Stimulated activated effector memory CD8-positive, alpha-beta T cell treated with anti-CD3 and anti-CD28 coated beads, Interleukin-12 subunit alpha, Interleukin-12 subunit beta, amount 100 ng/mL, for 72 hours (primary cell): ENCODE measurements at places on chromosomes 12 and 14.

DNA sequence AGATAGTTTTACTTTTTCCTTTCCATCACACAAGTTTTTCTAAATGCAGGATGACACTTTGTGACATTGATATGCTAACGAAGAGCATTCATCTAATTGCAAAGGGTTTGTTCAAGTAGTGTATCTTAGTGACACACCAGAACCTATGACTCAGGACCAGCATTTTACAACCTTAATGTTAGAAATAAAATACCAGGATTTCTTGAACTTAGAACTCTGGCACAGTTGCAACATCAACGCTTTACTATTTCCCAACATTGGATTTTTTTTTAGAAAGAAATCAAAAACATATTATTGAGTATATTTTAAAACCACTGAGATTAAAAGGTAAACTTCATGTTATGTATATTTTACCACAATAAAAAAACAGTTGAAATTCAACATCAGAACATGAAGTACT is 17.9 kb upstream of the PLEKHG6 start:
- DNase-seq: no peak

DNA sequence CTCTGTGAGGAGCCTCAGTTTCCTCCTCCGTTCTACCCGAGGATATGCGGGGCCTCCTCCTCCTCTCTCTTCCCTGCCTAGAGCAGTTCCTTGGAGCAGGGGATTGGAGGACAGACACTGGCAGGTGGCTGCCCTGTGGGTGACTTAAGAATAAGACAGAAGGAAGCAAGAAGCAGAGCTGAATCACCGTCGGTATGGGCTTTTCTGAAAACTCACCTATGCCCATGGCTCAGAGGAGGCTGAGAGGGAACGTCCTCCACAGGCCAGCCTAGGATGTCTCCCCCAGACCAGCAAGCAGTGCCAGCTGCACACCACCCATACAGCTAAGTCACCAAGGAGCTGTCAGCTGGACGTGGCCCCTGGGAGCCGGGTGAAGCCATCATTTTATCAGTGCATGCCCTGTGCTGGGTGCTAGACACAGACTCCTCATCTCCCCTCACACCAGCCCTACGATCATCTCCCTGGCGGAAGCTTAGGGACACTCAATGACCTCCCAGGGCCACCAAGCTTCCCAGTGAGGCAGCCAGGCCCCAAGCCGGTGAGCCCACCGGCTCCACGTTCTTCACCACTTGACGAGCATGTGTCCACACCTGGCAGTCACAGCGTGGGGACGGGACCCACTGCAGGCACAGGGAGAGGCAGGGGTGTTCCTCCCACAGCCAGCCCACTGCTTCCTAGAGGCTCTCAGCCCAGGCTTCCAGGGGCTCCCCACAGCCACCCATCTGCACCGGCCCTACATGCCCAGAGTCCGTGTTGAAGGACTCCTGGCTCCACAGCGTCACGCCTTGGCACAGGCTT is 21.4 kb downstream of the ITPK1 start:
- DNase-seq: no peak

DNA sequence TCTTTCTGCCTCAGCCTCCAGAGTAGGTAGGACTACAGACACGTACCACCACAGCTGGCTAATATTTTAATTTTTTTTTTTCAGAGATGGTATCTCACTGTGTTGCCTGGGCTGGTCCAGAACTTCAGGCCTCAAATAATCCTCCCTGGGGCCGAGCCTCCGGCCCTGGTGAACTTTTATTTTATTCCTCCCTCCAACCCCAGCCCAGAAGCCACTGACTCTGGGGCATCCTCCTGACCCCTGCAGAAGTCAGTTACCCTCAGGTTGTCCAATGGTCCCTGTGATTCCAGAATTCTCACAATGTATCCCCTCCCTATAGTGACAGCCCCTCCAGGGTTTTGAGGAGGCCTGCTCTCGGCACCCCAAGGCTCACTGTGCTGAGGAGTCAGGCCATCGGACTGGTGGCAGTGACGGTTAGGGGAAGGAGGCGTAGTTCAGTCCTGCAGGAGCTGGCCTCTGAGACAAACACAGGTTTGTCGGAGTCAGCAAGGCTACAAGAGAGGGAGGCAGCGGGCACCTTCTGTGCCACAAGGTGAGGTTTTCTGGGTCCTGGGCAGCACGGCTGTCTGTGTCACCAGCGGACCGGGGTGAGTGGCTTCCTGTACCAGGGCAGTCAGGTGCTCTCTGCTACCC is 19.4 kb upstream of the FIGNL2 start:
- DNase-seq: no peak

DNA sequence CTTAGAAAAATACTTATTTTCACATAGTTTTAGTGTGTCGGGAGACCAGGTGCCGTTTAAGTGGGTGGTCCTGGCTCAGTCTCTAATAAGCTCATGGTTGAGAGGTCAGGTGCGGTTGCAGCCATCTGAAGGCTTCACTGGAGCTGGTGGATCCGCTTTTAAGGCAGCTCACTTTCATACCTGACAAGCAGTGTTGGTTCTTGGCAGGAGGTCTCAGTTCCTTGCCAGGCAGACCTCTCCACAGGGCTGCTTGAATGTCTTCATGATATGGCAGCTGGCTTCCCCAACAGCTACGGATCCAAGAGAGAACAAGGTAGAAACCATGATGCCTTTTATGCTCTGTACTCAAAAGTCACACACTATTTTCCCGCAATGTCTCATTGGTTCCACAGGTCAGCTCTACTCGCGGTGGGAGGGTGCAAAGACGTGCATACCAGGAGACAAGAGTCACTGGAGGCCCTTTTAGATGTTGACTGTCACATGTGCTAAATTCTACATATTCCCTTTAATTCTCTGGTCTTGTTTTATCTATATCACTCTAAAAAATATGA is 8.0 kb upstream of the ZDHHC17 start:
- DNase-seq: no peak

DNA sequence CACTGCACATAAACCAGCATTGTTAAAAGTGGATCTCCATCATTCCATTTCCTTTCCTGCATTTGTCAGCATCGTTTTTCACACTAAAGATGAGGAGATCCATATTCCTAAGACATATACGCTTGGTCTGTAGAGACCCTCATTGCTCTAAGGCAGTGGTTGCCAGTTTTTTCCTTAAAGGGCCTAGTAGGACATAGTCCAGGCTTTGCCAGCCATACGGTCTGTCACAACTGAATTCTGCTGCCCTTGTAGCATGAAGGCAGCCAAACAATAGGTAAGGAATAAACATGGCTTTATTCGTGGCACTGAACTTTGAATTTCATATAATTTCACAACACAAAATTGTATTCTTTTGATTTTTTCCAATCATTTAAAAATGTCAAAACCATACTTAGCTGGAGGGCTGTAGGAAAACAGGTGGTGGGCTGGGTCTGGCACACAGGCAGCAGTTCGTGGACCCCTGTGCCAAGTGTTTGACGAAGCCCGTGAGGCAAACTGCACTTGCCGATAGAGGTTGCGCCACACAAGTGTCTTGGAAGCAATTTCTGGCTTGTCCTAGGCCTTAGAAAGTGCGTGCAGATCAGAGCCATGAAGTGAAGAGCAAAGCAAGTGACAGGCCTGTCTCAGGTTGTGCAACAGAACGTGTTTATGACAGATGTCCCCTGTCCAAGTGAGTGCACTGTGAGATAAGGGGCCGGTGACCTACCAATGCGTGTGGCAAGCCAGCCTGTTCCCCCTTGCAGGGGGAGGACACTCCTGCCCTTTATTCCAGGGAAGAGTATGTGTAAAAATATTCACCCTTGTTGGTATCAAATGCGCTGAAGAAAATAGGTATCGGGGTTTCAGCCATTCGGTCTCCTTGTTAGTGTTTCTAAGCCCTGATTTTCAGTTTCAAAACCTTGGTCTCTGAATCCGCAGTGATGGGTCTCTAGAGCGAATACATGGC is 916 bp upstream of the CHPT1 start:
- DNase-seq: no peak

GRCh38 chr14:29788093-29788492 is 139.6 kb downstream of the PRKD1 start:
- no peak for DNase-seq

GRCh38 chr12:53103860-53104305 is 597 bp downstream of the SOAT2 start:
- DNase-seq: no peak

- no peak for DNase-seq
These were observed 9.2 kb downstream of the KRT1 start for GRCh38 chr12:52670961-52671360.

DNA sequence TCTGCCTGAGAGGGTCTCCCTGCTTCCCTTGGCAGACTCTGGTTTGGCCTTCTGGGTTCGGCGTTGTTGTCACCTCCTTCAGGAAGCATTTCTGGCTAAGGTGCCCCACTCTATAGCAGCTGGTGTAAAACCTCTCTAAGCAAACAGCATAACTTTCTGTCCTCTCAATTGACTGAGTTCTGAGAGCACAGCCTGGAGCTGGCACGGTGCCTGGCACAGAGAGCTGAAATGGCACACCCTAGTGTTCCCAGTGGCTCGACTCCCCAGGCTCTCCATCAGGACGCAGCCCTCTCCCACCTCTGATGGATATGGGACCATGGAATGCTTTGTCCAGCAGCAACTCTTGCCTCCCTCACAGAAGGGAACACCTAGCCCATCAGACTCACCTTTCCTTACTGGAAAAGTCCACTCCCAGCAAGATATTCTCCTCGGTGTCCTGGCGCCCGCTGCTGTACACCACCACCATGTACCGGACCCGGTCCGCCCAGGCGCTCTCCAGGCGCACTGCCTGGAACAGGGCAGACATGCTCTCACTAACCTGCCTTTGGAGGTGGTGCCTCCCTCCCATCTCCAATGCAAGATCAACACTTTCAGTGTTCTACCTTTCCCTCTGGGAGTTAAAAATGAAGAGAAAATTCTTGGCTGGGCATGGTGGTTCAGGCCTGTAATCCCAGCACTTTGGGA is 40.6 kb downstream of the SSH1 start:
- DNase-seq: no peak

DNA sequence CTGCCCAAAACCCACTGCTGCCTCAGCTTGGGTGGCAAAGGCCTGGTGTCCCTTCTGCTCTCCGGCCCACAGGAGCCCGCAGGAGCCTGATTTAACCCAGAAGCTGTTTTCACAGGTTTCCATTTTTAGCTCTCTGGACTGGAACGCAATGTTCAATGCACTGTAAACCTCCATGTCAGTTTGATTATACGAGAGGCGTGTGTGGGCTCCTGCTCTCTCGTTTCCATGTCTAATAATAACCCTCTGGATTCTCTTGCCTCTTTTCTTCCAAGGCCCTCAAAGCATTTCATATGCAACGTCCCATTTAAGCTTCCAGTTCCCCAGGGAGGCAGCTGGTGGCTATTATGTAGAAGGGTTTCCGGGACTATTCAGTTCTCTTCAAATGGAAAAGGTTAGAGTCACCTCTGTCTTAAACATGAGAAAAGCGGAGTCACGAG is 161.1 kb downstream of the SUDS3 start:
- no peak for DNase-seq

DNA sequence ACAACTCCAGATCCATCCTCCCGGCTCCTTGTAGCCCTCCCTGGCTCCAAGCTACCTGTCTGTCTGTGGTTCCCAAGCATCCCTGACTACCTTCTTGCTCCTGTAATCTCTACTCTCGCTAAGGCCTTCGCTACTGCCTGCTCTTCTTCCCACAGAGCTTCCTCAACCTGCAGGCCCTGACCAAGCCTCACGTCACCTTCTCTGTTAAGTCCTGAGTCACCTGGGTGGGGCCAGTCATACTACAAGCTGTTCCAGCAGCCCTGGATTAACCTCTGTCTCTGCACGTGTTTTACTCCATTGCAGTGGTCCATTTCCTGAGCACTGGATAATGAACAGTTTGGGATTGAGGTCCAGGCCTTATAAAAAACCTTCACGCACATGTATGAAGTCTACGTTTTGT is 770.7 kb downstream of the BCL11B start:
- no peak for DNase-seq

DNA sequence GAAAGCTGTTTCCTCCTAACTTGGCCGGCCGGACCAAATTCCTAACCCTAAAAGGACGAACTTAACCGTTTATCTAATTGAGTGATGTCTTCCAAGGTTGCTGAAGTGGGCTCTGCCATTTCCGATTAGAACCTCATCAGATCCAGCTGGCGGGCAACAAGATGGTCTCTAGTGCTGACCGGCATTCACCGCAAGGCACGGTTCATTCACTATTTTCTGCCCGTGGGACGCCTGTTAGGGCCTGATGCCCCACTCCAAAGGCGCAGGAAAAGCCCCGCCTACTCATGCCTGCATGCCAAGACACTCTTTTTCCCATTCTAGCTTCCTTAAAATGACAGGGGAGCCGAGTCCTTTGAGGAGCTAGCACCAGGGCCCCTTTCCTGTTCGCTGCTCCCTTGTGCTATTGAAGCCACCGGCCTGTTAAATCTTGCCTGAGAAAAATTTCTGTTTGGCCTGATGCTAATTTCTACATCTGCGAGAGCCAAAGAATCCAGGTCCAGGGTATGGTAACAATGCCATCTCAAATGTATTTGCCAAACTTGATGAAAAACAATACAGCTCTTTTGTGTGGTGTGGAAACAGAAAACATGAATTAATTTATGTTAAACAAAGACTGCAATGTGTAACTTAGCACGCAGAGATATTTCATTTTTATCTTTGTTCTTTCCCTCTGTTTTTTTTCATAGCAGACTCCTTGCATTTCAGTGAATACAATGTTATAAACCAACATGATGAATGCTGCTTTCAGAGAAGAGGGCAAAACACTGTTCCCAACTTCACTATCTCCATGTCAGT is 1071.2 kb upstream of the USP15 start:
- no peak for DNase-seq

DNA sequence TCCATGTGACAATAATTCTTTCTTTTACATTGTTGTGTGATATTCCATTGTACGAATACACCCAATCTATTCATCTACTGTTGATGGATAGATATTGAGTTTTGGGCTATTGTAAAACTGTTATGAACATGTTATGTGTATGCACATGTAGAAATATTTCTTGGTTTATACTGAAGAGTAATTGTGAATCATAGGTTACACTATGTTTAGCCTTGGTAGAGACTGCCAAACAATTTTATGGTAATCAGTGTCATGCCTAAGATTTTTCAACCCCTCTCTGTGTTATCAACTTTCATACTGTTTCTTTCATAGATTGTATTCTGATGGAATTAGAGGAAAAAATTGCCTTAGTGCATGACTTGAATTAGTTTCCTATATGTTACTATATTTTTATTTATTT is 39.5 kb downstream of the FRMD6 start:
- no peak for DNase-seq

DNA sequence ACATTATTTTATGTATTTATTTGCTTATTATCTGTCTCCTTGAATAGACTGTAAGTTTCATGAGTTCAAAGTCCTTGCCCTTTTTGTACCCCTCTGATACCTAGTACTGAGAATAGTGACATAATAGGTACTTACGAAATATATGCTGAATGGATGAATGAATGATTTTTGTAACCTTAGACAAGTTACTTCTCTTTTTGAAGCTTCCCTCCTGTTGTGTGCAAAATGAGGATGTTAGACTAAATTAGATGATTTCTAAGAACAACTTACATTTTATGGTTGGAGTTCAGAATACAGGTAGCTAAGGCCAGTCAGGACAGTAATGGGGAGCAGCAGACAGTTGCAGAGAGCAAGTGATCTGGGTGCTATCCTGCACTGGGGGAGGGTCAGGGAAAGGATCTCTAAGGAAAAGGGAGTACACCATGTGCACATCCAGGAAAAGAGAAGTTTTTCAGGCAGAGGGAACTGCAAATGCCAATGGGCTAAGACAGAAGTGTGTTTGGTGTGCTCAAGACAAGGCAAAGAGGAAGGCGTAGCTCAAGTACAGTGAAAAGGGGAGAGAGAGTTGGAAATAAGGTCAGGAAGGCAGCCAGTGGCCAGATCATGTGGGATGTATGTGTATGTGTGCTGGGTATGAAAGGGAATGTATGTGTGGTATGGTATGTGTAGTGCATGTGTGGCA is 59.4 kb upstream of the AMIGO2 start:
- no peak for DNase-seq

GRCh38 chr12:84913129-84913515 is 523 bp upstream of the SLC6A15 start:
- no peak for DNase-seq
